LoVo (cell line): ENCODE measurements at places on chromosomes 6 and 20.

DNA sequence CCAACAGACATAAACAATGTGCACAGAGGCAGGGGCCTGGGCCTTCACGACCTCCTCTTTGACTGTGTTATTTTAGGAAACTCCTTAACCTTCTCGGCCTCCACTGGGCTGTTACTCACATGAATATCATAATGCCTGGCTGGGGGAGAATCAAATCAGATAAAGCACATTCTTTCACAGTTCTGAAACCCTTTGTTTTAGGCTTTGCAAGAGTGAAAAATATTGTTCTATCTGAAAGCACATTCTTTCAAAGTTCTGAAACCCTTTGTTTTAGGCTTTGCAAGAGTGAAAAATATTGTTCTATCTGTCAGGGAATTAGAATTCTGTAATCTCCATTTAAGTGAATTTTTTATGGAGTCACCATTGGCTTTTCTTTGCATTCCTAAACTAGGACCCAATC, 50.7 kb upstream of the SYNDIG1 start:
- DNase-seq = no peak

GRCh38 chr6:168282985-168283685, 36.4 kb downstream of the DACT2 start:
- no peak for DNase-seq

GRCh38 chr6:116289876-116290275, 10.1 kb upstream of the TSPYL1 start:
- DNase-seq = no peak

DNA sequence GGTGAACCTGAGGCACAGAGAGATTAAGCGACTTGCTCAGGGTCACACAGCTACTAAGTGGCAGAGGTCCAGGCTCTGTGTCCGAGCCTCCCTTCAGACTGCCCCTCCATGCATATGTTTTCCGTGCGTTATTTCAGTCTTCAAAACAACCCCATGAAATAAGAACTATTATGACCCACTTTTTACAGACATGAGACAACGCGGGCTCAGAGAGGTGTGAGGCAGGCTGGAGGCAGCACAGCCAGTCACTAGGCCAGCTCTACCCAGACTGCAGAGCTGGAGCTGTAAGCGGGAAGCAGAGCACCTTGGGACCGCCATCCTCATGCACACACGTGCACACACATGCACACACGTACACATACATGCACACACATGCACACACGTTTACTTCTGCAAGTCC, 62.3 kb downstream of the PSMG4 start:
- no peak for DNase-seq
